ENCODE measurements at places on chromosomes 3 and 15. TPM values are rescaled to one million over a fixed set of nuclear protein-coding genes. Genes with fewer than 3 reads are reported as not detected.

DNA sequence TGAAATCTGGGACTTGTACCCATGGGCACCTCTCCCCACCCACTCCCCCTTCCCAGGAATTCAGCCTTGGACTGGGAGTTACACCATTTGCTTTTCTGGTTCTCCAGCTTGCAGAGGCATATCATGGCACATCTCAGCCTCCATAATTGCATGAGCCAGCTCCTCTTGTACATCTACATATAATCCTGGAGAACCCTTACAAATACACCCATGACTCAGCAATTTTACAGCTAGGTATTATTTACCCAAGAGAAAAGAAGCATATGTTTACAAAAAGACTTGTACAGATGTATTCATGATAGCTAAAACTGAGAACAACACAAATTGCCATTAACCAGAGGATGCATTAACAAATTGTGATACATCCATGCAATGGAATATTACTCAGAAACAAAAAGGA is 58.4 kb downstream of the RPLP1 start:
- DNase-seq, result no peak

DNA sequence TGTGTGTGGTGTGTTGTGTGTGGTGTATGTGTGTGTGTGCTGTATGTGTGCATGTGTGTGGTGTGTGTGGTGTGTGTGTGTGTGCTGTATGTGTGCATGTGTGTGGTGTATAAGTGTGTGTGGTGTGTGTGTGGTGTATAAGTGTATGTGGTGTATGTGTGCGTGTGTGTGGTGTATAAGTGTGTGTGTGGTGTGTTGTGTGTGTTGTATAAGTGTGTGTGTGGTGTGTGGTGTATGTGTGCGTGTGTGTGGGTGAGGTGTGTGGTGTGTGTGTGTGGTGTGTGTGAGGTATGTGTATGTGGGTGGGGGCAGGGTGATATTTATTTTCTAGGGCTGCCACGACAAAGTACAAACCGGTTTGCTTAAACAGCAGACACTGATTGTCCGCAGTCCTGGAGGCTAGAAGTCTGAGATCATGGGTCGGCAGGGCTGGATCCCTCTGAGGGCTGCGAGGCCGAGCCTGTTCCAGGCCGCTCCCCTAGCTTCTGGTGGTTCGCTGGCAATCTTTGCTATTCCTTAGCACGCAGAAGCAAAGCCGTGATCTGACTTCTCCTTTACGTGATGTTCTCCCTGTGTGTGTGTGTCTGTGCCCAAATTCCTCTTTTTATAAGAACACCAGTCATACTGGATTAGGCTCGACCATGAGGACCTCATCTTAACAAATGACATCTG is 160.2 kb downstream of the XXYLT1 start:
- no peak for DNase-seq

GRCh38 chr15:74326746-74327145 is 40.7 kb downstream of the CYP11A1 start:
- no peak for DNase-seq

- no peak for DNase-seq
Observed at GRCh38 chr3:94121161-94121560, 58.3 kb downstream of the NSUN3 start.

- peak; percentile 55 for DNase-seq
Observed at GRCh38 chr3:159586571-159587202, 401.9 kb upstream of the IL12A start.

DNA sequence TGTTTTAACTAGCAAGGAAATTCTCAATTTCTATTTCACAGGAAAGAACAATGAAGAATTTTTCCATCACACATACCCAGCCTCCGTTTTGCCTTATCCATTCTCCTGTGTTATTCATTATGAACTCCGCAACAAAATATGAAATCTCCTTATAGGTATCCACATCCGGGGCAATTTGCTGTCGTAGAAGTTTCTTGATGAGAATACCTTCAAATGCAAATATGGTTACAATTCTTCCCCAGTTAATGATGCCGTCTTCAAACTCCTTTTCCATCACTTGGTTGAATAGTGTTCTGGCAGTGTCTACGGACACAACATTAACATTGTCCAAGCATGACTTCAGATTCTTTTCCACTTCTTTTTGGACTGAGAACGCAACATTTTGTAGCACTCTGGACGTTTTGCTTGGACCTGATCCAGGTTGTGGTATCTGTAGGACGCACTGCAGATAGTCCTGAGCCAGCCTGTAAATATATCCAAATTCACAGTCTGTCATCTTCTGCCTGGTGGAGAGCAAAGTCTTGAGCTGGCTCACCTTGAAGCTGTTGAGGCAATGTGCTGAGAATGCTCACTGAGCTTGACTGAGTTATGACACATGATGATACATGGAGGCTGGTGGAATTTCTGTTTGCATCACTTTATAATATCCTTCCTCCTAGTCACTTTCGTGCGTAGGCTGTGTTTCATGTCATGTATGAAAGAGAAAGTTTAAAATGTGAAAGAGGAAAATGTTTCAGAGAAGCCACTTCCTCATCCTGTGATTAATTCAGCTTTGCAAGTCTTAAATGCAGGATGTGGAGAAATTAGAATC is at the start of gene BCL2A1:
Gene BCL2A1, minus strand, starts transcription at position 573 of the 811 bp plus-strand sequence. Its CDS starts 77 bp downstream, at position 496.
- no peak for DNase-seq

Gene MOBP
- total RNA-seq, result not detected

DNA sequence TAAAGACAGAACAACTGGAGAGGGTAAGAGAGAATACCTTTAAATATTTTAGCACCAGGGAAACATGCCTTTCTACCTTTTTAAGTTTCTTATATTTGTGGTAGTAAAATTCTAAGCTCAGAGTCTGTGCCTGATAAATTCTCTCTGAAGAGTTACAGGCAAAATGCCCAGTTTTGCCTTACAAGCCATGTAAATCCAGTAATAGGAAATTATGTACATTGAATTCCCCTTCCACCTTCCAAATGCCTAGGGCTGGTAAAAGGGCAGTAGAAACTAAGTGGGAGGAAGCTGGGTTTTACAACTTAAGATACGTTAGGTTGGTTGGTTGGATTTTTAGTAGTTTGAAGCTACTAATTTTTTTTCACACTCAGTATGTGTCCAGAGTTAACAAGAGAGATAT is 43.1 kb upstream of the TP63 start:
- no peak for DNase-seq

GRCh38 chr3:20997183-20997582 is 753.8 kb downstream of the ZNF385D start:
- DNase-seq, result no peak

DNA sequence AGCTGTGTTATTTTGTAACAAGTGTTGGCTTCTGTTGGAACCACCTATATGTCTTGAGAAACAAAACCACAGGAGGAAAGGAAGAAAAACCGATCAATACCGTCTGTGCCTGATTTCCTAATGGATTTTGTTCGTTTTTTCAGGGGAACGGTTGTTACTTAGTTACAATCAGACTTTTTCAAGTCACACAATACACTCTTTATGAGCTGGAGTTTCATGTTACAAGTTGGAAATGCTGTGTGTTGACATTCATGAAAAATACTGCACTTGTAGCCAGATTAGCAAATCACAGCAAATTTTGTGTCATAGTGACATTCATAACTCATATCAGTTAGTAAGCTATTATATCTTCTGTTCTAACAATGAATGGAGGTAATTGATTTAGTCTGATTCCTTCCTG is 78.9 kb downstream of the SLTM start:
- DNase-seq, result no peak

DNA sequence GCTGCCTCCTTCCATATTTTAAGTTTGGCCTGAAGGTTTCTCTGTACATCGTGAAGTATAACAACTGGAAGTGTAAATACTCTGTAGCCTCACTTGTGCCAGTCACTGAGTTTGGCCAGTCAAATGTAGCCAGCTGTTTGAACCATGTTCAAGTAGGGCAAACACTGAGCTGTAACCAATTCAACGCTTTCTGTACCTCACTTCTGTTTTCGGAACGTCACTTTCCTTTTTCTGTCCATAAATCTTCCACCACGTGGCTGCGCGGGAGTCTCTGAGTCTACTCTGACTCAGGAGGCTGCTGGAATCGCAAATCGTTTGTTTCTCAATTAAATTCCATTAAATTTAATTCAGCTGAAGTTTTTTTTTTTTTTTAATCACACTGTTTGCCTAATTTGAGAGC is 88.8 kb upstream of the RARB start:
- DNase-seq, result peak; percentile 5

Gene HRG
- not detected for total RNA-seq

DNA sequence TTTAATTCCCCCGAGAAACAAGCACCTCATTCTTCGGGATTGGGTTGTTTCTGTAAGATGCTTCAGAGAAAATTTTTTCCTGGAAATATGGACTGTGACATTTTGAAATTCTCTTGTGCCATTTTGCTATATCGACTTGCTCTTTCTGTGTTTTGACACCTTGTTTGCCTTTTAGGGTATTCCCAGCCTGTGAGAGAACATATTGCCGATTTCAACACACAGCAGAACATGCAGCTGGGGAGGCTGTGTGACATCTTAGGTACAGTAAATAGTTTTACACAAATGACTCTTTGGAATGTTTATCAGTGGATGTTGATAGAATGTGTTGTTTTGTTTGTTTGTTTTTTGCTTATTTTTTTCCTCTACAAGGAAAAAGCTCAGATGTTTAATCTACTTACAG is 130.2 kb downstream of the IQCH start:
- DNase-seq, result no peak

GRCh38 chr3:46960835-46961234 is 15.7 kb downstream of the CCDC12 start:
- DNase-seq, result no peak

DNA sequence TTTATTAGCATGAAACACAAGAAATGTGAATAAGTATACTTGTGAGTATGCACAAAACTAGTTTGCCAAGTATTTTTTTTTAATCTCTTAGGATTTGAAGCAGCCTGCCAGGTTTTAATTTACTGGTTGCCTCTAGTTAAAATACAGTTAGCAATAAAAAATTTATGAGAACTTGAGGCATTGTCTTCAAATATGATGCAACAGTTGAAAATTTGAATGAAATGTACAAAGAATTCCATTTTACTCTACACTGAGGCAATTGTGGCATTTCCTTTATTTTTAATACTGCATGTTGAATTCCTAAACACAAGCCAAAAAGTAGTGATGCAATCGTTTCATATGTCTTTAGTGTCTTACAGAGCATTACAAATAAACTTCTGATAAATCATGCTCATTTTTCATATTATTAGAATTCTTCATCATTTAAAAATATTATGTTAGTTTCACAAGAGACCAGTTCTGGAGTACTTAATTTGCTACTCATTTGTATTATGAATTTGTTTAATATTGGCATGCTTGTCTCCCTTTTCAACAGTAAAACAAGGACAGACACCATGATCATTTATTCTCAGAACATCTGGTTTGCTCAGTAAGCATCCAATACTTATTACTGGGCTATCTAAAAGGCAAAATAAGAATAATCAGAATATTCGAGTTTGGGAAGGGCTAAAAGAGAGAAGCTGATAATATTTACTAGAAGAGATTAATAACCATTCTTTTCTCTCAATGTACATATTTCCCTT is 124.8 kb upstream of the PTX3 start:
- peak; percentile 57 for DNase-seq

- no peak for DNase-seq
Observed at GRCh38 chr15:38401106-38401505, 52.8 kb upstream of the FAM98B start.

- DNase-seq, result no peak
Observed at GRCh38 chr3:59503441-59503840, 453.6 kb upstream of the CFAP20DC start.

Gene MORC1
- not detected for total RNA-seq

DNA sequence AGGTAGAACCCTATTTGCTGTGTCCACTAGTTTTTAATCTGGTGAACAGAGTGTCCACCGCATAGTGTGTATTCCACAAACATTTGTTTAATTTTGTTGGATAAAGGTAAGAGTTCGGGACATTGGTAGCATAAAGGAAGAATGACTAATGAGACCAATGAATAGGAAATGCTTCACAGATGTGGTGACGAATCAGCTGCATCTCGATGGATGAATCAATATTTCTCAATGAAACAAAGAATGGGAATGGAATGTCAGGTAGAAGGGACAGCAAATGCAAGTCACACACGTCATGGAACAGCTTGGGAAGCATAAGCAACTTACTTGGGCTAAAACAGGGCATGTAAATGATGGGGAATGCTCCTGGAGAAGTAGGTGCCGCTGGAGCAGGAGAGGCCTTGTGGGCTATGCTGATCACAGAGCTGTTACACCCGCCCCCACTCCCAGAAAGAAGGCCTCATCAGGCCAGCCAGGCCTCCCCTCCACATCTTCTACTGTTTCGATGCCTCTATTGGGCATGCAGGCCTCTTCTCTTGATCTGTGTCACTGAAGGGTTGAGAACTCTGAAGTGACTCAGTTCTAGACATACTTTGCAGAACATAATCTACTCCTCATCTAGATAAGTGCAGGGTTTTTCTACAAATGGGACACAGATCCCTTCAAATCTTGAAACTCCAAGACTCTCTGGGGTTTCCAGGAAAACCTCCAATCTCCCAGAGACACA is 120.0 kb upstream of the GADL1 start:
- DNase-seq, result no peak

DNA sequence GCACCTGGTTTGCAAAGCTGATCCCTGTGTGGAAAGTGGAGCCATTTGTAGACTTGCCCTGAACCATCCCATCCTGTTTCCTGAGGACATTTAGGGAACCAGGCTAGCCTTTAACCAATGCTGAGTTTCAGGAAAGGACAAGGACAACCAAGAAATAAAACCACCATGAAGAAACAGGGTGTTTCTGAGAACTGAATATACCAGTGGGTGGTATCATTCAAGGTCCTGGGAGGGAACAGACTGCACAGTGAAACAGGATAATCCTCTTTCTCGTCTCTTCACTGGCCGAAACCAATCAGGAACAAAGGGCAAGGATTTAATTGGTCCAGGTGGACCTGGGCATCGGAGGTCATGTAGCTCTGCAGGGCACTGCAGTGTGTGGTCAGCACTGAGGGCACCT is 21.8 kb downstream of the ZNF860 start:
- DNase-seq, result no peak

GRCh38 chr15:93478947-93479346 is 389.9 kb upstream of the RGMA start:
- DNase-seq, result no peak

- DNase-seq, result no peak
Observed at GRCh38 chr3:54198556-54198955, 76.2 kb downstream of the CACNA2D3 start.

DNA sequence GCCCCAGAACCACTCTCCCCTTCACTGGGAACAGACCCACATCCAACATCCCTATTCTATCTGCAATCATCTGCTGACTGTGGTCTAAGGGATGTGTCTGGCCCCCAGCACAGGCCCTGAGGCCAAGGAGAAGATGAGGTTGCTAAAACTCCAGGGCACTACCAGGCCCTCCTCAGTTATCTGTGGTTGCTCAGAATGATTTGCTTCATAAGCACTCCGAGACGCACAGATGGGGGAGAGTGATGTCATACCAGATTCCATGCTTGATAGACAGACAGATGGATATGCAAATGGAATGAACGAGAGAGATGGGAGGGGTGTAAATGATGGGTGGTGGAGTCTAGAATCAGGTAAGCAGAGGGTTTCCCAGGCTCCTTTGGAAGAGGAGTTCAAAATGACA is 57.8 kb downstream of the CEMIP start:
- peak; percentile 59 for DNase-seq

- DNase-seq, result no peak
Observed at GRCh38 chr3:172303941-172304558, 144.2 kb downstream of the GHSR start.

GRCh38 chr3:117719316-117719926 is 1009.8 kb downstream of the TUSC7 start:
- peak; percentile 54 for DNase-seq

Gene GOLGA6L9
- 1.6 TPM for total RNA-seq

Measured in myocyte (in vitro differentiated cells).